Endodermal cell (in vitro differentiated cells): ENCODE measurements at places on chromosomes 13 and 19.
A peak's percentile ranks its signal among the peaks of the same experiment; 100 is the strongest.

- DNase-seq: no peak
Measured at GRCh38 chr13:46179491-46179908, 2.5 kb downstream of the LCP1 start.

DNA sequence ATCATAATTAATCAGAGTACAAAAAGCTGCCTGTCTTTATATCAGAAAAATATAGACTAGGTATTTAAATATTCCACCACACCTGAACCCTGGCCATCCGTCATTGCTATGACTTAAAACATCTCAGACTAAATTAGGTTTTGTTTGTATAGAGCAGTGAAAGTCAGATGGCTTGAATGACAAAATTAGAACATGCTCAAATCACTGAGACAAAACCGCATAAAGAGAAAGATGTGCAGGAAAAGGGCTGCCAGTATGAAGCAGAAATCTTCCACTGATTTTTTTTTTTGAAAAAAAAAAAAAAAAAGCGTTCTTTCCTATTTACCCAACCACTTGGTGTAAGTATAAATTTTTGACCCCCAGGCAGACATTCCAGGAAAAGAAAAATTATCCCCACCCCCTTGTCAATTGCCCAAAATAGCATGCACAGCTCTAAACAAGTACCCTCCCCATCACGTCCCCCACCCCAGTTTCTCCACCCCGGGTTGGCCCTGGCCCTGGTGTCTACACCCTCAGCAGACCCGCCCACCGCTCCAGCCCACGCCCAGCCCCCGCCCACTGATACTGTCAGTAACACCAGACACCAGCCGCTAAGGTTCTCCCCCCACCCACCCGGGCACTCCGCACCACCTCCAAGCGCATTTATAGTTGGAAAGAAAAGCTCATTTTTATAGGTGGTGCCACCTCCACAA is 118.6 kb downstream of the URI1 start:
- peak; percentile 51 for DNase-seq

- no peak for DNase-seq
Measured at GRCh38 chr13:27035892-27036235, 135.7 kb downstream of the USP12 start.

DNA sequence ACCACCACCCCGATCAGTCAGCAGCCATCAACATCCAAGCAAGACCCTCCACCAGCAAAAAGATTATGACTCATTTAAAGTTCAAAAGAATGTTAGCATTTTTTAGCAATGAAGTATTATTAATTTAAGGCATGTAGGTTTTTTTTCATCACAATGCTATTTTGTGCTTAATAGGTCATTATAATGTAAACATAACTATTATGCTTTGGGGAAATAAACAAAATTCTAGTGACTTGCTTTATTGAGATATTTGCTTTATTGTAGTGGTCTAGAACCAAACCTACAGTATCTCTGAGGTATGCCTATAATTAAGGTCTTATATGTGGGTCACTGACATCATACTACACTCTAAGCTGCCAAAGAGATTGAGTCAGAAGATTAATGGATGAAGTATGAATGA is 20.0 kb downstream of the KLF12 start:
- no peak for DNase-seq

GRCh38 chr19:40786060-40787037 is 8.3 kb downstream of the RAB4B start:
- no peak for DNase-seq

DNA sequence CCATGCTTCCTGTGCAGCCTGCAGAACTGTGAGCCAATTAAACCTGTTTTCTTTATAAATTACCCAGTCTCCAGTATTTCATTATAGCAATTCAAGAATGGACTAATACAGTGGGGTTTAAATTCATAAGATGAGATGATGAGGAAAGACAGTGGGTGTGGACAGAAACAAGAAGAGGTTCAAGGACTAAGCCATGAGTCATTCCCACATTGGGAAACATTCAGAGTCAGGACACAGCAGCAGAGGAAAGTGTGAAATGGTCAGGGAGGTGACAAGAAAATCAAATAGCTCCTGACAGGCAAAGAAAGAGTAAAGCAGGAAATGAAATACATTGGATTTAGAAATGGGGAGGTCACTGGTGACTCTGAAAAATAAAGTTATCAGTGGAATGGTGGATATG is 9.1 kb downstream of the ZNF841 start:
- no peak for DNase-seq

DNA sequence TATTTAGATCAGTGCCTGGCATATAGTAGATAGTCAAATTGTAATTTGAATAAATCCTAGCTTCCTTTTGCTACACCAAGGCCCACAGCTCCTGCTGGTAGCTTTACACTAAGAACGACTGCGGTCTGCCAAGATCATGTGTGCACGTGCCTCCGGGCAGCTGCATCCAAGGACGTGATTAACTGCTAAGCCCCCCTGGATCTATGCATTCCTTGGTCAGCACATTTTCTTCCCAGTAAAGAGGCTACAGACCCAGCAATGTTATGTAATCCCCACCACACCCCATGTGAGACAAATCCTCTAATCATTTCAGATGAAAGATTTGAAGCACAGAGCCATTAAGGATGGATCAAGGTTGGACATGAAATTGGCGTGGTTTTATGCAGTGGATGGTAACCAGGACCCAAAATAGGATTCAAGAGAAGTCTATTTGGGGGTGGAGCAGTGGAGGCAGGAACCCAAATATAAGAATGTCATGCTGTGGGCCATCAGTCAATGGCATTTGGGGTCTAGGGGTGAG is 65.2 kb upstream of the PEG3 start:
- no peak for DNase-seq

DNA sequence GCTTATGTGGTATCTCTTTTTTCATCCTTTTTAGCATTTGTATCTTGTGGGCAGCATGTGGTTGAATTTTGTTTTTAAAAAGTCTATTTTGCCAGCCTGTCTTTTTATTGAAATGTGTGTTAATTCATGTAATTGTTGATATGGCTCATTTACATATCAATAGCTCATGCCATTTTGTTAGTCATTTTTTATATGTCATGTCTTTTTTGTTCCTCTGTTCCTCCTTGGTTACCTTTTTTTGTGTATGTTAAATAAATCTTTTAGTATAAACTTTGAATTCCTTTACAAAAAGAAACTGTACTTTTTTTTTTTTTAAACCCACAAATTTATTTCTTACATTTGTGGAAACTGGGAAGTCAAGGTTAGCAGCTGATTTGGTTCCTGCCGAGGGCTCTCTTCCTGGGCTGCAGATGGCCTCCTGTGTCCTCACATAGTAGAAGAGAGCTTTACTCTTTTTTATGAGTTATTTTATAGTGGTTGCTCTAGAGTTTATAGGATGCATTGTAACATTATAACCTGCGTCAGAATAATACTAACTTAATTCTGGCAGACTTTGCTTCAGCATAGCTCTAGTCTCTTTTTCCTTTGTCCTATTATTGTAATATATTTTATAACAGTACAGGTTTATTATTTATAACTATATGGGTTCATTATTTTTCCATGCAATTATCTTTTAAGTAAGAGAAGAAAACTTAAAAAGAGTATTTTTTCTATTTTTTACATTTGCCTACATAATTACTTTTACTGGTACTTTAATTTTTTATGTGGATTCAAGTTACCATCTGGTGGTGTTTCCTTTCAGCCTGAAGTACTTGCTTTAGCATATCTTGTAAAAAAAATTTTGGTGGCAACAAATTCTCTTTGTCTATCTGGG is 86.3 kb downstream of the URI1 start:
- DNase-seq: no peak

DNA sequence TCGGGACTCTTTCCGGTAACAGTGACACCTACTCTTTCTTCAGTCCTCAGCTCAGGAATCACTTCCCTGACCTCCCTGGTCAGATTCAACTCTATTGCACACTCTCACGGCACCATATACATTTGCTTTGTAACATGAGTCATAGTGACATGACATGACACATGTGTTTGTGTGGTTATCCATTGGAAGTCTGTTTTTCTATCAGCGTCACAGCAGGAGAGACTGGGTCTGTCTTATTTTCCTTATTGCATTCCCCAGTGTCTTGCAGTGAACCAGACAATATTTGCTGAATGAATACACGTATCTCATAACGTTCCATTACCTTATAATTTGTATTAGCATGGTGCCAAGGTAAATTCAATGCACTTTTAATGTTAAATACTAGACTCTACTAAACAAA is 102.0 kb downstream of the DCLK1 start:
- no peak for DNase-seq

DNA sequence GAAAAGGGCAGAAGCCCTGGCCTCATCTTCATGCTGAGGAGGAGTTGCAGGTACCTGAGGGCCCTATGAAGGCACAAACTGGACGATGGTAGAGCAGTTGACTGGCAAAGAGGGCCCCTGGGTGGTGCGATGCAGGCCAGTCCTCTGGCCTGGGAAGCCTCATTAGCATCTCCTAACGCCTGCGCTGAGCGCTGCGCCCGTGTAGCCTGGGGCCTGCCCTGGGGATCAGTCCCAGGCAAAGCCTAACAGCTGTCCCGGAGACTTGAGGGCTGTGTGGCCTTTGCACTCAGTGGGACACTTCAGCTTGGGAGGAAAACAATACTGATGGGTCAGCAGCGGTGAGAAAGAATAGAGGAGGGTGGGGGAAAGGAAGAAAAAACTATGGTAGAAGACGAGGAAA is 187.7 kb downstream of the RAP2A start:
- DNase-seq: peak; percentile 84

GRCh38 chr13:44537248-44537647 is 38.9 kb downstream of the TSC22D1 start:
- no peak for DNase-seq

- DNase-seq: no peak
Measured at GRCh38 chr13:35646056-35646774, 169.7 kb upstream of the MAB21L1 start.

DNA sequence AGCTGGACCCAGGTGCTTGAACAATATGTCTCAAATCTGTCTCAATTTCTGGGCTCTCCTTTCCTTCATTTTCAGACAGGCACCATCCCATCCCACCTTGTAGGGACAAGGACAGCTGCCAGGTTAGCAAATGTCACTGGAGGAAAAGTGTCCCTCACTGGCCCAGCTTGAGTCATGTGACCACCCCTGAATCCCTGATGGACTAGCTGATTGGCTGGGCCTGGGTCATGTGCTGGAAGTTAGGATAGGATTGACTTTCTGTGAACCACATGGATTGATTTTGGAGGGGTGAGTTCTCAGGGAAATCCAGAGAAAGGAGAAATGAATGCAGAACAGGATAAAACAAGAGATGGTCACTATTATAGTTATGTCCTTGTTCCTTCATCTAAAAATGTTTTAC is 28.2 kb upstream of the FXYD3 start:
- no peak for DNase-seq

GRCh38 chr19:54606230-54606629 is 12.8 kb downstream of the LILRA1 start:
- no peak for DNase-seq

- no peak for DNase-seq
Measured at GRCh38 chr19:44649578-44650145, 6.0 kb downstream of the PVR start.

GRCh38 chr13:66640231-66640630 is 589.9 kb downstream of the PCDH9 start:
- DNase-seq: no peak

GRCh38 chr19:42172261-42172660 is 40.0 kb upstream of the POU2F2 start:
- DNase-seq: no peak

GRCh38 chr19:5767949-5768348 is 16.6 kb downstream of the PRR22 start:
- no peak for DNase-seq

DNA sequence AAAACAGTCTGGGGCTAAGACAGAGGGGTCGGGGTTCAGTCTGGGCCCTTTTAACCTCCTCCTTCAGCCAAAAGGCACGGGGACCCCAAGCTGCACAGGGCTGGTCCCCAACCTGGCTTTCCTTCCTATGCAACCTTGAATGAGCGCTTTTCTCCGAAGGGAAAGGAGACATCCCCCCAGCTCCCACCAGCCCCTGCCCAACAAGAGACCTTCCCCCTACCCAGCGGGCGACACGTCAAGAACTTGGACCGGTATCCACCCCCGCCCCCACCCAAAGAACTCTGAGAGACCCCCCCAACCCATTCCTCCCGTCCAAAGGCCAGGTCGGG is 35.0 kb upstream of the NANOS3 start:
- no peak for DNase-seq

- no peak for DNase-seq
Measured at GRCh38 chr13:51681037-51681678, 96.9 kb downstream of the WDFY2 start.

- DNase-seq: no peak
Measured at GRCh38 chr19:2482354-2483038, 6.6 kb downstream of the GADD45B start.

GRCh38 chr13:38348861-38349389 is 726 bp upstream of the UFM1 start:
- DNase-seq: no peak

DNA sequence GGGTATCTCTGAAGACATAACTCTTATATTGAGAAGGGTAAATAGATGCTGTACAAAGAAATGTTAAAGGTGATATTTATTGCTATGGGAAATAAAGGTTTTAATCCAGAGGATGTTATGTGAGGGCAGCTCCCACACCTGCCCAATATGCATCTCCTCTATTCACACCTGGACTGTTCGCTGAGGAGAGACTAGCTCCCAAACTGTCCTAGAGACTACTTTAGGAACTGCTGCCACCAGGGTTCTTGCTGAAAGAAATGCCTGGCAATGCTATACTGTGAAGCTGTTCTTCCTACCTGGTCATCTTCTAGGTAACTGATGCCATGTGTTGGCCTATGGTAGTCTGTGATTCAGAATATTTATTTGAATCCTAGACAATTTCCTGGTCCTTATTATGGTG is 1421.5 kb upstream of the SPRY2 start:
- DNase-seq: no peak

- DNase-seq: no peak
Measured at GRCh38 chr13:31545616-31546015, 193.7 kb upstream of the RXFP2 start.

DNA sequence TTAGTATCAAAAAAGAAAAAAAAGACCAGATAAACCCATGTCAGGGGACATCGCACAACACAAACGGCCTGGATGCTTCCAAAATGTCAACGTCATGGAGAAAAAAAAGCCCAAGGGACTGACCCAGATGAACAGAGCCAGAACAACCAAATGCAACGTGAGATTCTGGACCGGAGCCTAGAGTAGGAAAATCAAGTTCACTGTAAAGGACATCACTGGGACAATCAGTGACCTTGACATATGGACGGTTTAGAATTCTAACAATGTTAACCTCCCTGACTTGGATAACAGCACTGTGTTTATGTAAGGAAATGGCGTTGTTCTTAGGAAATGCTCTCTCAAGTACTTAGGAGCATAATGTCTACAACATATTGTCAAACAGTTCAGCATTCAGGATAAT is 15.1 kb upstream of the EMP3 start:
- no peak for DNase-seq
